Heart left ventricle (tissue), 16 donors: ENCODE measurements at places on chromosomes 5 and 9. TPM values are rescaled to one million over a fixed set of nuclear protein-coding genes. Genes with fewer than 3 reads are reported as not detected.

The CARTPT gene
- polyA plus RNA-seq, result not detected

The TAS2R1 gene
- polyA plus RNA-seq, result not detected

DNA sequence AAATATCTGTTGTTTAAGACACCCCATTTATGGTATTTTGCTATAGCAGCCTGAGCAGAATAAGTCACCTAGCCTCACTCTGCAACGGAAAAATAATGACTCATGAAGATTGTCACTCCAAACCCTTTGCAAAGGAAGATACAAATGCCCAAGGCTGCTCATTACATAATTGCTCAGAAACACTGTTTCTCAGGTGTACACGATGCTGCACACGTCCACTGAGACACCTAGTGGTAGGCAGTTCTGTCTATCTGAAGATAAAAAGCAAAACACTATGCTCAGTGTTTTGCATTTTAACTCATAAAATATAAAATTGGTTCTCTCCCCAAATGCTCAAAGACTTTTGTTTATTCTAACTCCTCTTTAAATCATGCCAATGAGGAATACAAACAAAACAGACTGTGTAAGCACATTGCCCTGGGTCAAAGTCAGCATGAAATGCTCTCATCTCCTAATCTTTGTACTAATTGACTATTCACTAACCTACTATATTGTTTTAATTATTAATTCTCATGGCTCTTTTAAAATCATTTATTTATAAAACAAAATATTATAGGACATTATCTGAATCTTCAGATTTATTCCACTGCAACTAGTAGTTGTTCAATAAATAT lies 7.7 kb upstream of the TSLP start:
- no peak for DNase-seq

- DNase-seq, result no peak
Observed at GRCh38 chr5:40988746-40989510, 79.6 kb downstream of the C7 start.

- DNase-seq, result no peak
Observed at GRCh38 chr5:125236007-125236406, 489.6 kb upstream of the ZNF608 start.

DNA sequence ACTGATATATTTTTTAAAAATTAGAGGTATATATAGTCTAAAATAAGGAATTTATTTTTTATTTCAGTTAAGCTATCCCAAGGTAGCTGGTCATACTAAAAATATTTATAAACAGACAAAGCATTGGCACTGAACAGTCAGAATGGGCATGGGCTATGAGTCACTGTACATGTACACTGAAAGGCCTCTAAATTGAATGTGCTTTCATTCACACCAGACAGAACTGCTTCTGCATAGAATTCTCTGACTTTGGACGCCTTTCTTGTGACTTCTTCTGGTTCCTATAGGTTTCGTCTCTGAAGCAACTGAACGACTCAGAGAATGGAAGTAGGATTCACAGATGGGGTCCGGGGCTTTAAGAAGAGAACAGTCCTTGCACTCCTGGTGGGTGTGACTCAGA lies 394.8 kb upstream of the MEF2C start:
- no peak for DNase-seq
